Stimulated activated CD4-positive, alpha-beta T cell treated with anti-CD3 and anti-CD28 coated beads, Interleukin-12 subunit alpha, Interleukin-12 subunit beta, amount 100 ng/mL, for 4 hours (primary cell): ENCODE measurements at places on chromosomes 12 and 14.

GRCh38 chr14:78611796-78612571 is 441.8 kb downstream of the NRXN3 start:
- no peak for DNase-seq

- no peak for DNase-seq
Observed at GRCh38 chr12:86550218-86551145, 294.3 kb upstream of the MGAT4C start.

GRCh38 chr12:55548756-55549155 is 646 bp upstream of the OR6C4 start:
- DNase-seq: no peak

DNA sequence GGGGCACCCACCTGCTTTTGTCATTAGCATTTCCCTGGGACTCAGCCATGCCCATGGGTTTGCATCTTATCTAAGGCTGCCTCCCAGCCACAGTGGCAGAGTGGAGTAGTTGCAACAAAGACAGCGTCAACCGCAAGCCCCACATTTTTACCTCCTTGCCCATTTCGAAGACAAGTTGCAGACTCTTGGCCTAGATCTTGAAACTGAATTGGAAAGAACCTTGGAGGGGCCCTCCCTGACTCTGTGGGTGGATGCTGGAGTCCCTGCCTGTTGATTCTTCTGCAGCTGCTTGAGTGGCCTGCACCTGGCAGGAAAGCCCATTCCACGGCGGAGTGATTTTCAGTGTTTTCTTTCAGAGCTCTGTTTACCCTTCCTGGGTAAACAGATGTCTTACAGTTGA is 309.0 kb downstream of the VRK1 start:
- DNase-seq: no peak

GRCh38 chr12:16962889-16963288 is 356.9 kb upstream of the LMO3 start:
- DNase-seq: no peak

DNA sequence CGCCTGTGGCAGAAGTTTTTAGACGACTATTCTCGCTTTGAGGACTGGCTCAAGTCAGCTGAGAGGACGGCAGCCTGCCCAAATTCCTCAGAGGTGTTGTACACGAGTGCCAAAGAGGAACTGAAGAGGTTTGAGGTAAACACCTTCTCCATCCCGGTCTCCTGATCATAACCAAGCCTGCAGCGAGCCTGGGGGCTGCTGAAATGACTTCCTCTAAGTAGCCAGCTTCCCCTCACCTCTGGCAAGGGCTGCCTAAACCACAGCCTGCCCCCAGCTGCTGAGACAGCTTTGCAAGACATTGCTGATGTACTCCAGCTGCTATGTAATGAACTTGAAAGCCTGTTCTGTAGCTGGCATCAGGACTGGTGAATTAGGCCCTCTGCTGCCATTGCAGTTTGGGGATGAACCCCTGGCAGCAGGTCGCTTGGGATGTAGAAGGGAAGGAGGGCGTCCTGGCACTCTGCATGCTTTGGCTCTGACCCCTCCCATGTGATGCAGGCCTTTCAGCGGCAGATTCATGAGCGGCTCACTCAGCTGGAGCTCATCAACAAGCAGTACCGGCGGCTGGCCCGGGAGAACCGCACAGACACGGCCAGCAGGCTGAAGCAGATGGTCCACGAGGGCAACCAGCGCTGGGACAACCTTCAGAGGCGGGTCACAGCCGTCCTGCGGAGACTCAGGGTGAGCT is 84.6 kb downstream of the ESR2 start:
- DNase-seq: no peak

- no peak for DNase-seq
Observed at GRCh38 chr12:22474970-22475720, 69.2 kb downstream of the C2CD5 start.

DNA sequence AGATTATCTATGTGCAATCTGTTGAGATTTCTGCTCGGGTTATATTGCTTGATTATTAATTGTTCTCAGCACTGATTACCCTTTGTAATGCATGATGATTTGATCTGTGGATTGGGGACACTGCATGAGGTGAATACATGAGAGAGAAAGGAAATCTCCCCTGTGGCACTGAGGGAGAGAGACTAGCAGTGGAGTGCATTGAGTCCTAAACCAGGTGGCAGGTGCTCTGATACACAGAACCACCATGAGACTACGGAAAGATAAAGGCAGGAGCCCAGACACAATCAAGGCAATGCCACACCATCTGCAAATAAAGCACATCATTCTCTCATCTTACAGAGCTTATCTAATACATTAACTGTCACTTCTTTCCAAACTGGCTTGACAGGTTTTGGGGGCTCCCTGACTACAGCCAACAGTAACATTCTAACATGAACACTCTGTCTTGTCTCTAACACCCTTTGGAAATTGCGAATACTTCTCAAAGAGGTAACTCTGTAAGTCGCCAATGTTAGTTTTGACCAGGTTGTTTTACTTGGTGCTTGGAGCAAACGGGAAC is 37.6 kb upstream of the TSPAN8 start:
- no peak for DNase-seq

DNA sequence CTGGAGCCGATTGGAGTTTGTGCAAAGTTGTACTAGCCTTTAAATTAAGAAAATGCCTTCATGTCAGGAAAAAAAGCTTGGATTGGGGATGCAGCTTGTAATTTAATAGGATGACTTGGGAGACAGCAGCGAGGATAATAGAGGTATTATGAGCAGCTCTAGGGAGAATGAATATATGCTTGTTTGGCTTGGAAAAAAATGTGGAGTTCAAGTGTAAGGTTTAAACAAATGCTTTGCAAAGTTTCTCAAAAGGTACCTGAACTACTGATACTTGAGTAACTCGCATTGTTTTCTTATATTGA is 65.3 kb upstream of the RASSF3 start:
- no peak for DNase-seq

DNA sequence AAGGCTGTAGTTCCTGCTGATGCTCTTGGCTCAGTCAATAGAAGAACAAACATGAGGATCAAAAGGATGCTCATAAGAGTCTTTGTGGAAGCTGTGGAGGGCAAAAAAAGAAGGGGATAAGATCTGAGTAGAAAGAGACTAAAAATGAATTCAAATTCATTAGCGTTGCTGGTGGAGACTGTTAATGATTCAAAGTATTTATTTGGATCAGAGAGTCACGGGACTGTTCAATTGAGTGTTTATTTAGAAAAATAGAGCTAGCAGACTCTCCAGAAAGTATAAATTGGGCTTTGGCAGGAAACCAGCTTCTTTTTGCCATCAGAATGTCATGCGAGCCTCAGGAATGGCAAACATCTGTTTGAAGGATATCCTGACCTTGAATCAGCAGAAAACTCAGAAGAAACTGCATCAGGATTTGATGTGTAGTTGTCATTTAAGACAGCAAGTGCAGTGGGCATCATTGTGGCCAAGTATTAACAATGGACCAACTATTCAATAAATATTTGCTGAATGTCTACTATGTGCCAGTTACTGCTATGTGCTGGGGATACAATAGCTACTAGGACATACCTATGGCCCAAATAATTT is 126.4 kb downstream of the TBC1D30 start:
- DNase-seq: no peak

GRCh38 chr12:65343801-65344200 is 65.3 kb downstream of the MSRB3 start:
- no peak for DNase-seq

- DNase-seq: no peak
Observed at GRCh38 chr14:24607081-24607480, 2.4 kb downstream of the GZMH start.

DNA sequence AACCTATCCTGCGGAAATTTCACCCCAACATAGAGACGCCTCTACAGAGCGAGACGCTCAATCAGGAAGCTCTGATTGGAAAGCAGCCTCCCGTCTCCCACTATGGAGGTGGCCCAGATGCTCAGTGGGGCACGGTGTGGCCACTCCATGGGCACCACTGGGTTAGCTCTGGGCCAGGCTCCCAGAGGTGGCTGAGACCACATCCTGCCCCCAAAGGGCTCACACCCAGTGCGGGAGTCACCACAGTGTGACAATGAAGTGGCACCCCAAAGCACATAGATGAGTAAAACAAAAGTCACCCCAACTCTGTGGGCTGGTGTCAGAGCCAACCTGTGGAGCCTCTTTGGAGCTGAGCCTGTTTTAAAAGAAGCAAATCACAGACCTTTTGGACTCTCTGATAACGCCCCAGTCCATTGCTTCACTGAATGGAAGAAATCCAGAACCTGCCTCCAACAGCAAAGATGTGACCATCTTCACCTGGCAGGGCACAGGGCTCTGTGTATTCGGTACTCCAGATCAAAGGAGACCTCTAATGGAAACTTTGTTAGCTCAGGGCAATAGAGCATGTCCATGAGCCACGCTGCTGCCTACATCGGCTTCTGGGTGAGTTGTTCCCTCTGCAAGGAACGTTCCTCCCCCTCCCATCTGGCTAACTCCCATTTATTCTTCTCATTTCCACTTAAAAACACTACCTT is 19.6 kb downstream of the CLMN start:
- DNase-seq: no peak

DNA sequence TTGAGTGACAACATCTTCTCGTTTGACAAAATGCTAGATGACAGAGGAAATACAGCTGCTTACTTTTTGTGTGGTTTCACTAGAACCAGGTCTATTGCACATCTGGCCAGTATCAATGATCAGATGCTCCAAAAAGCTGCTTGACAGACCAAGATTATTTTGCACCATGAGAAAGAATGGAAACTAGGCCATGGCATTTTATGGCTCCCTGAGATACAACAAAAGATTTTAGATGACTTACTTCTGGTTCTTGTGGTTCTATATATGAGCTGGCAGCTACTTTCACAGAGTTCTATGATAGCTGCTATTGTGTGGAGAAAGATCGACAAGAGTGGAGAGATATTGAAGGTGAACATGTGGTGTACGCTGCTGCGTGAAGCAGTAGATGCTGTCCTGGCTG is 25.9 kb upstream of the PPFIBP1 start:
- no peak for DNase-seq

- DNase-seq: no peak
Observed at GRCh38 chr14:37447883-37448391, 147.1 kb downstream of the FOXA1 start.

DNA sequence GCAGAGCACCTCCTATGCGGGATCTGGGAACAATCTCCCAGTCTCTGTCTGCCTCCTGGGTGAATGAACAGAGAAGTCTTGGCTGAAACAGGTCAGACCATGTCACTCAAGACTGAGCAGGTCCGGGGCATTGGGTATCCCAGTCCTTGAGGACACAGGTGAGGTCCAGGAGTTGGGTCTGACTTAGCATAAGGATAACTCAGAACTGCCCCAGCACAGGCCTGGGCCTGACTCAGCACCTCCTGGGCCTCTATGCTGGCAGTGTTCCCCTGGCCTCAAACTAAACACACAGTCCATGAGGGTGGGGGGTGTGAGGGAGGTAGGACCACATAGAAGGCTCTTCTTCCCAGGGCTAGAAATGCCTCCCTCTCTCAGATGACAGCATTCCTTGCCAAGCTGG is 1.5 kb upstream of the SDR9C7 start:
- DNase-seq: no peak
